ENCODE measurements at places on chromosomes 13 and 19.

DNA sequence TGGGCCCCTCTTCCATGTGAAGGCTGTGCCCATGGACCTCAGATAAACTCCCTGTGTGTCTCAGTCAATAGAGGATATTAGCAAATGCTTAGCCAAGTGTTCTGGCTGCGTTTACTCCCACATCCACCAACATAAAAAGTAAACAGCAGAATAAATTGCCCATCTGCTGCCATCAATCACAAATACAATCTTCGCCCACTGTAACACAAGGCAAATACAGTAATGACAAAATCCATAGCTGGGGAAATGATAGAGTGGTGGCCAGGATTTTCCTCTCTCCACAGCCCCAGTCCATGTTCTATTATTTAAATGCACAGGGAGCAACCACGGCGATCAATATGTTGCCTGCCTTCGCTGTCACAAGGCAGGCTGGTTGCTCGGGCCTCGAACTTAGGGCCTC lies 376.5 kb downstream of the UQCRFS1 start:
- no peak for DNase-seq

DNA sequence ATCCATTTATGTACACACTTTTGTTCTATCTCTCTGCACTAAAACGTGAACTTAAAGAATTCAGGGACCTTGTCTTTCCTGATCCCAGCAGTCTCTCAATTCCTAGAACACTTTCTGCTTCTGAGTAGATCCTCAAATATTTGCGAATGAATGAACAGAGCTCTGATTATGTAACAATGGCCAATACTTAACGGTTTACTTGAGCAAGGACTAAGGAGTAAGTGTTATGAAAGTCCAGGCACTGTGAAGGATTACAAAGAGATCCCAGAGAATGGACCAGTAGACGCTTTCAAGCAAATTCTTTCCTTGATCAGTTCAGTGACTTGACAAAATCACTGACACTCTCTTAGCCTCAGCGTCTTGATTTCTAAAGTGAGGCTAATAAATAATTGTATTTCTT lies 514.5 kb upstream of the KLHL1 start:
- no peak for DNase-seq

- peak; percentile 58 for DNase-seq
These were observed 17.2 kb downstream of the PKN1 start for GRCh38 chr19:14450168-14450874.

GRCh38 chr13:18992791-18993190 lies 188.8 kb downstream of the TUBA3C start:
- DNase-seq: no peak

DNA sequence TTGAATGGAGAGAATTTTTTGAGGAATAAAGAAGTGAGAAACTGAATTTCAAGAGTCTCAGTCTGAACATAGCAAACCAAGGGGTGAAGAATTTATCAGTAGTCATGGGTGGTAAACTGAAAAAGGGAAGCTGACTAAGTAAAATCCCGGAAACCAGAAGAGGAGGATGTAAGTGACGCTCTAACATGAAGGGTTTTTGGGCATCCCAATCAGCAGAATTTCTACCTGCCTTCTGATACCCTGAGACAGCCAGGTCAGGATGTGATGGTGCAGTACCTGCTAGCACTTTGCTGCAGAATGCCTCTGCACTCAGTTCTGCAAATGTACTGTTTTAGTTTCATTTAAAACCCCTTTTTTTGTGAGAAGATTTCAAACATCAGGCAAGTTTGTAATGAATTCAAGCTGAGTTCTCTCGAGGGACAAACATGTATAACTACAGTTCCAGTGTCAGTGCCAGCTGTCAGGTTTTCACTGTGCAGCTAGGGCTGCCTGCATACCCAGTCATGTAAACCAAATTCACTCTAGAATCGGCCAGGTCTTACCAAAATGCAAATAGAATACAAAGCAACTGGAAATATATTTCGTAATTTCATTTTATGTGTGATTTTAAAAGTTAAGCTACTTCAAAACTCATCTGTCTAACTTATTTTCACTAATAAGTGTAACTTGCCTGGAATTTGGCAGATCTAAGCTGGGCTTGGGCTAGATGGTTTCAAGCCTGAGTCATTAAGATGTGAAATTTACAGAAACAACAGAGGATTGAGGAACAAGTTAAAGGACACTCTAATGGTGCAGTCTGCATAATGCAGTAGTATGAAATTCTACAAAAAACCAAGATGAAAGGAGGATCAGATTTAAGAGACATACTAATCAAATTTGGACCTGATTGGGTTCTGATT lies 13.8 kb downstream of the METTL21C start:
- no peak for DNase-seq

- DNase-seq: no peak
These were observed 2.9 kb upstream of the HTR2A start for GRCh38 chr13:46899801-46900200.

DNA sequence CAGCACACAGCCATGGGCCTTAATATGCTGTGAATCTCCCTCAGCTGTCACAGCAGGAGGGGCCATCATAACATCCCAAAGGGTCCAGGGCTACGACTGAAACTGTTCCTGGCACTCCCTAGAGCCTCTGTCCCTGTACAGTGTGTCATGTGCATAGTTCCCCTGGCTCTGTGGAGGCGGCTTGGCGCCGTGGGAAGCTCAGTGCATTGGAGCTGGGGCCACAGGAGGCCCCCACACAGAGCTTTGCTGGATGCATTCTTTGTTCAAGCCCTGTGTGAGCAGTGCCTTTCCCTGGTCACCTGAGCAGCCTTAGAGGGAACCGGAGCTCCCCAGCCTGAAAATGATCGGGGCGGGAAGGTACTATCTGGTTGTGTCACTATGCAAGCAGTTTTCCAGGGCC lies 21.4 kb downstream of the UBXN6 start:
- no peak for DNase-seq

All from stimulated activated CD8-positive, alpha-beta memory T cell treated with anti-CD3 and anti-CD28 coated beads, Interleukin-7, amount 100 ng/mL, for 24 hours (primary cell).